ENCODE measurements at places on chromosomes 16 and 17.

GRCh38 chr17:76556765-76557367 lies 17.0 kb downstream of the PRCD start:
- peak; percentile 55 for DNase-seq

DNA sequence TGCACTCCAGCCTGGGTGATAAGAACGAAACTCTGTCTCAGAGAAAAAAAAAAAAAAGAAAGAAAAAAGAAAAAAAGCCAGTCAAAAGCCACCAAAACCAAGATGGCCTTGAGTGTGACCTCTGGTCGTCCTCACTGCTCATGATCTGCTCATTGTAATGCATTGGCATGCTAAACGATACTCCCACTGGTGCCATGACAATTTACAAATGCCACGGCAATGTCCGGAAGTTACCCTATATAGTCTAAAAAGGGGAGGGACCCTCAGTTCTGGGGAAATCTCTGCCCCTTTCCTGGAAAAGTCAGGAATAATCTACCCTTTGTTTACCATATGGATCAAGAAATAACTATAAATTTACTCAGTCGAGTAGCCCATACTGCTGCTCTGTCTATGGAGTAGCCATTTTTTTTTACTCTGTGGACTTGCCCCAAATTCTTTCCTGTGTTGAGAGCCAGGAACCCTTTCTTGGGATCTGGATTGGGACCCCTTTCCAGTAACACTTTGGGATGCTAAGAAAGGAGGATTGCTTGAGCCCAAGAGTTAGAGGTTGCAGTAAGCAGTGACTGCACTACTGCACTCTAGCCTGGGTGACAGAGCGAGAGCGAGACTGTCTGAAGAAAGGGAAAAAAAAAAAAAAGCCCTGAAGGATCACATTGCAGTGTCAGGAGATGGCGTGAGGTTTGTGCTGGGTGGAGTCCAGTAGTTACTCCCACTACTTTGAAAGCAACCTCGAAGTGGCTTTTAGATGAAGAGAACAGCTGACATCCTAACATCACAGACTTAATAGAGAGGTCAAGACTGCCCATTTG lies 3.7 kb upstream of the TMEM231 start:
- DNase-seq = no peak

- DNase-seq = no peak
Measured at GRCh38 chr17:15414532-15415306, 52.7 kb downstream of the CDRT4 start.

- no peak for DNase-seq
Measured at GRCh38 chr16:1651974-1652312, 26.1 kb upstream of the JPT2 start.

- no peak for DNase-seq
Measured at GRCh38 chr17:282000-282911, 70.4 kb downstream of the RPH3AL start.

DNA sequence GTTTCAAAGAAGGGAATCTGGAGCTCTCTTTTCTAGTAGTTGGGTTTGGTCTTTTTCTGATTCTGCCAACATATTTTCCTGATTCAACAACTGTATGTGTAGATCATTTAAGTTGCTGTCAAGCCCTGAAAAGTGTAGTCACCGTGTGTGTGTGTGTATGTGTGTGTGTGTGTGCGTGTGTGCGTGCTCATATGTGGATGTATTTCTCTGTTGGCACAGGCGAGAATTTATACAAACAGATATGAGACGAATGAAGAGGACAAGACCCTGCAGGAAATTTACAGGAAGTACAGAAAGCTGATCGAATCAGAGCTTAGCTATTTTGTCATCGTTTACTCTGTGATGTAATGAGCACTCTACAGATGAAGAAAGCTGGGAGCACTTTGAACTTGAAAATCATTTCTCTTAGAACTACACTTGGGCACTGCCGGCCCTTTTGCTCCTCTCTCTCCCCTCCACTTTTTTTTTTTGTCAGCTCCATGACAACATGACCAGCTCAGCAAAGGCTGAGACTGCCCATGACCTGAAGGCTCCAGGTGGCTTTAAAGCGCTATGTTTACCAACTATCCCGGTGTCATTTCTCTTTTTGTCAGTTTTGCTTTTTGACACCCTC lies 11.2 kb downstream of the FBXO39 start:
- DNase-seq = no peak

DNA sequence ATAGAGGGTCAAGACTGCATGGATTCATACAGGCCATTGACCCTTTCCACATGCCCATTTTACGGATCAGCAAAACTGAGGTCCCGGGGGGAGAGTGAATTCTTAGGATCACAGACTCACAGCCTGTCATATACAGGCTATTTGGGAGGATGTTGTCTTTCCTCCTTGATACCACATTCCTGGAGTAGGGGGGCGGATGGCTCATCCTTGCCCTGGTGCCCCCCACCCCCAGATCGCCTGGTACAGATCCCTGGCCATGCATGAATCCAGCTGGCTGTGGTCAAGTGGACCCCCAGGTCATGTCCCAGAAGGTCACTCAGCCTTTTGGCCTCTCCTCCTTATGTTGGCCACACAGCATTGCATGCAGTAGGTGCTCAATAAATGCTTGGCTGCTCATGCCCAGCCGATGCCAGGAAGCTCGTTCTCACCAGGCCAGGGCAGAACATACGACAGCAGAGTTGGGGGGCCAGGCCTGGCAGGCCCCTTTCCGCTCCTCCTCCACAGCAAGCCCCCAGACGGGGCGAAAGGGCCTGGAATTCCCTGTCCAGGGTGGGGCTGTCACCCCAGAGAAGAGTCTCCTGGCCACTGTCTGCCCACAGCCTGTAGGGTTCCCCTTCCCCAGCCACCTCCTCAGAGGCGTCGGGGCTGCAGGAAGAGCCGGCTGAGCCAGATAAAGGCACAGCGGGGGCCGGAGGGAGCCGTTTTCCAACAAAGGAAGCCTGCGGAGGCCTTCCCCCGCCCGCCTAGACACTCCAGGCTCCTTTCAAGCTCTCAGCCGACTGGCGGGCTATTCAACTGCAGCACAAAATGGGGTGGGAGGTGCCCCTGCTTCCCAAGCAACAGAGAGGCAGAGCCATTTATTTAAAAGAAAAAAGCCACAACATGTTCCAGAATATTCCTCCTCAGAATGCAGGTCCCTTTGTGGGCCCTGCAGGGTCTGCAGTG lies 215.7 kb upstream of the CIBAR2 start:
- DNase-seq = no peak

GRCh38 chr17:28879886-28880571 lies 17.5 kb downstream of the FLOT2 start:
- DNase-seq = no peak

- DNase-seq = no peak
Measured at GRCh38 chr16:88691924-88692560, 5.7 kb upstream of the SNAI3 start.

GRCh38 chr16:64450177-64450576 lies 671.7 kb downstream of the CDH11 start:
- no peak for DNase-seq

DNA sequence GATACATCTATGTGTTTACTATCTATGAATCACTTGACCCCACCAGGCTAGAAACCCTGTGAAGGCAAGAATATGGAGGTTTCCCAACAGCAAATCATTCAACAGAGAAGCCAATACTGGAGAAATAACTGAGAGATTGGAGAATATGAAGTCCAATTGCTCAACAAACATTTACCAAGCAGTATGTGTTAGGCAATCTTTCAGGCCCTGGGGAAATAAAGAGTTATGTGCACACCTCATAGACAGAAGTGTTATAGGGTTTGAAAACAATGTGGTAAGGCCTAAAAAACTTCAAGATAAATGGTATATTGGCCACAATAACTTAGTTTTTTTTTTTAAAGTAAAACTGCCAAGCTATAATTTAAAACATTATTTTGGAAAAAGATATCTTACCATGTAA lies 1245.8 kb downstream of the CDH11 start:
- no peak for DNase-seq

Data from activated T-cell treated with anti-CD3 and anti-CD28 coated beads, Interleukin-2, amount 50 U/mL, for 72 hours (primary cell).